ENCODE measurements at places on chromosomes 1 and 21. TPM values are rescaled to one million over a fixed set of nuclear protein-coding genes. Genes with fewer than 3 reads are reported as not detected.

APP gene
- 284 TPM for total RNA-seq

FAM163A gene
- not detected for total RNA-seq

IARS2 gene
- total RNA-seq: 87.5 TPM

ANP32E gene
- total RNA-seq: 34.7 TPM

NME7 gene
- 22.5 TPM for total RNA-seq

COG2 gene
- total RNA-seq: 19.1 TPM

XCL2 gene
- not detected for total RNA-seq

SYT11 gene
- total RNA-seq: 1.3 TPM

LCE1C gene
- total RNA-seq: not detected

TRABD2B gene
- total RNA-seq: 2.1 TPM

LCE2C gene
- not detected for total RNA-seq

S100B gene
- total RNA-seq: not detected

TRIM67 gene
- 0.12 TPM for total RNA-seq

SORT1 gene
- 4.2 TPM for total RNA-seq

NES gene
- 1.3 TPM for total RNA-seq

TCHHL1 gene
- total RNA-seq: not detected

GABRD gene
- 0.19 TPM for total RNA-seq

NEK2 gene
- 47.4 TPM for total RNA-seq

DNAJC6 gene
- 8.0 TPM for total RNA-seq

PLA2G2F gene
- total RNA-seq: not detected

CYP4B1 gene
- total RNA-seq: not detected

MR1 gene
- 6.4 TPM for total RNA-seq

APCS gene
- not detected for total RNA-seq

AZIN2 gene
- 0.35 TPM for total RNA-seq

E2F2 gene
- total RNA-seq: 3.3 TPM

AIDA gene
- 90.9 TPM for total RNA-seq

PCNT gene
- total RNA-seq: 14.8 TPM

EDARADD gene
- 2.8 TPM for total RNA-seq

TUFT1 gene
- 10.3 TPM for total RNA-seq

CLDN17 gene
- not detected for total RNA-seq

TTC39A gene
- 1.2 TPM for total RNA-seq

GJB5 gene
- 0.28 TPM for total RNA-seq

TTC3 gene
- total RNA-seq: 30.9 TPM

CD84 gene
- not detected for total RNA-seq

CDC20 gene
- total RNA-seq: 204 TPM

C1orf94 gene
- not detected for total RNA-seq

EFNA3 gene
- total RNA-seq: 6.2 TPM

ETV3L gene
- not detected for total RNA-seq

SLFNL1 gene
- not detected for total RNA-seq

FAM229A gene
- 3.2 TPM for total RNA-seq

VWA5B1 gene
- total RNA-seq: not detected

CA6 gene
- total RNA-seq: not detected

SCMH1 gene
- total RNA-seq: 9.6 TPM

IL20 gene
- not detected for total RNA-seq

All from A549 treated with ZK216348 at 1 μM for 4 hours (cell line).